ENCODE measurements at places on chromosomes 4 and X.

GRCh38 chrX:111445485-111445884 lies 33.5 kb upstream of the DCX start:
- peak; percentile 56 for DNase-seq

DNA sequence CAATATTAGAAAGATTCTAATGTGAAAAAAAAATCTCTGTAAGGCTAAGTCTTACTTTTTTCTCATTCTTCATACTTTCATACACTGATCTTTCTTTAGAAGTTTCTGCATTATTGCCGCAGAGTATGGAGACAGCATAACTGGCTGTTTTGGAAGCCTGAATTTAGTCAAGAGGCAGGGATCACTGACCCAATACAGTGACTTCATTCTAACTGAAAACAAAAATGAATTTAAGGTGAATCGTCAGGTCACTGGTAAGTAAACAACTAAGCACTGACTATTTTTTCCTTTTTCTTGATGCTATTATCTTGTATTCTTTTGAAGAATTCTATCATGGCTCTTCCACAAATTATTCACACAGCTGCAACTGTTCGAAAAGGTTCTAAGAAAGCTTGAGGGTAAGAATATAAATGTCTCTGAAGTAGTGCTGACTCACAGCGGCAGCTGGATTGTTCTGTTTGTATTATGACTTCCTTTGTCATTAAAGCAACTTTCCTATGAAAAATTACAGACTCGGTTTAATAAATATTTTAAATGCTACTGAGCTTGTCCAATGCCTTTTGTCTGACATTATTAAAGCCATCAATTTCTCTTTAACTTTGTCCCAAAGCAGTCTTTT lies 609.3 kb downstream of the FSTL5 start:
- peak; percentile 56 for DNase-seq

GRCh38 chr4:86688026-86688425 lies 93.9 kb downstream of the PTPN13 start:
- DNase-seq: no peak

DNA sequence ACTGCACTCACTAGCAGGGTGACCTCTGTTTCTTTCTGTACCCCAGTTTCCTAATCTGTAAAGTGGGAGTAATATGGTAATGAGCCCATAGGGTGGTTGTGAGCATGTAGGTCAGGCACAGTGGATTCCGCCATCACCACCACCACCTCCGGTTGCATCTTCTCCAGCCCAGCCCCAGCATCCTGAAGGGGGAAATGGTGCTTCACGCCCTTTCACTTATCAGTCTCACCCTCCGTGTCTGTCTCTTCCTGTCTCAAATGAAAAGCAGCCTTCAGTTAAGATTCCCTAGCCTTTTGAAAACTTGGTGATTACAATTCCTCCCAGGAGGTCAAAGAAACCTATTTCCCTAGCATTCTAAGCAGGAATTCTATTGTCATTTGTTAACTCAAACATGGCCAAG lies 16.9 kb upstream of the XPNPEP2 start:
- DNase-seq: no peak

DNA sequence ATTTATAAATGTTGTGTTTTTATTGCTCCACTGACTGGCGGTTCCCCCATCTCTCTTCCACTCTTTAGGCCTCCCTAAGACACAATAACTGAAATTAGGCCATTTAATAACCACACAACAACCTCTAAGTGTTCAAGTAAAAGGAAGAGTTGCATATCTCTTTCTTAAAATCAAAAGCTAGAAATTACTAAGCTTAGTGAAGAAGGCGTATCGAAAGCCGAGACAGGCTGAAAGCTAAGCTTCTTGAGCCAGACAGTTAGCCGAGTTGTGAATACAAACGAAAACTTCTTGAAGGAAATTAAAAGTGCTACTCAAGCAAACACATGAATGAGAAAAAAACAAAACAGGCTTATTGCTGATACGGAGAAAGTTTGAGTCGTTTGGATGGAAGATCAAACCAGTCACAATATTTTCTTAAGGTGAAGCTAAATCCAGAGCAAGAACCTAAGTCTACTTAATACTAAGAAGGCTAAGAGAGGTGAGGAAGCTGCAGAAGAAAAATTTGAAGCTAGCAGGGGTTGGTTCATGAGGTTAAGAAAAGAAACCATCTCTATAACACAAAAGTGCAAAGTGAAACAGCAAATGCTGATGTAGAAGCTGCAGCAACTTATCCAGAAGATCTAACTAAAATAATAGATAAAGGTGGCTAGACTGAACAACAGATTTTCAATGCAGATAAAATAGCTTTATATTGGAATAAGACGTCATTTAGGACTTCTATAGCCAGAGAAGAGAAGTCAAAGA lies 194.0 kb upstream of the TTC29 start:
- DNase-seq: no peak

- DNase-seq: peak; percentile 74
Observed at GRCh38 chr4:25172961-25173915, 13.0 kb upstream of the SEPSECS start.

GRCh38 chrX:63101879-63102620 lies 249.1 kb downstream of the SPIN4 start:
- DNase-seq: no peak

DNA sequence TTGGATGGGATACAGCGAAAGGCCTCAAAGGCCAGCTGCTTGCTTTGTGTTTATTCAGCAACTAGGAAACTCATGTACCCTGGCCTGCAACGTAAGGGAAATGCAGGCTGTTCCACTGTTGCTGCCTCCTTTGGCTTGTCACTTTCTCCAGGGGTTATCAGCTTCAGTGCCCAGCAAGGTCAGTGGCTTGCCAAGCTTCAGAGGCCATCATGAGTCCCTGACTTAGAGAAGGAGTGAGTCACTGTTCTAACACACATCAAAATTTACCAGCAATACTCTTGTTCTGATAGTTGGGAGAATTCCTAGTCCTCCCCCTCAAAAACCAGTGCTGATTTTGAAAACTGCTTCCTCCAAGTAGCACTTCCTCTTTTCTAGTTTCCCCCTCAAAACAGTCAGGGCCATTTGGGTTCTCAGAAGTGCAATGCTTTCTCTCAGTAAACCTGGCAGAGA lies 250.8 kb downstream of the ARHGAP24 start:
- DNase-seq: no peak

GRCh38 chr4:86718152-86718551 lies 124.0 kb downstream of the PTPN13 start:
- DNase-seq: no peak

- DNase-seq: peak; percentile 74
Observed at GRCh38 chr4:17013382-17014006, 115.0 kb upstream of the LDB2 start.

- DNase-seq: no peak
Observed at GRCh38 chr4:136395212-136395722, 1137.0 kb downstream of the PCDH18 start.

DNA sequence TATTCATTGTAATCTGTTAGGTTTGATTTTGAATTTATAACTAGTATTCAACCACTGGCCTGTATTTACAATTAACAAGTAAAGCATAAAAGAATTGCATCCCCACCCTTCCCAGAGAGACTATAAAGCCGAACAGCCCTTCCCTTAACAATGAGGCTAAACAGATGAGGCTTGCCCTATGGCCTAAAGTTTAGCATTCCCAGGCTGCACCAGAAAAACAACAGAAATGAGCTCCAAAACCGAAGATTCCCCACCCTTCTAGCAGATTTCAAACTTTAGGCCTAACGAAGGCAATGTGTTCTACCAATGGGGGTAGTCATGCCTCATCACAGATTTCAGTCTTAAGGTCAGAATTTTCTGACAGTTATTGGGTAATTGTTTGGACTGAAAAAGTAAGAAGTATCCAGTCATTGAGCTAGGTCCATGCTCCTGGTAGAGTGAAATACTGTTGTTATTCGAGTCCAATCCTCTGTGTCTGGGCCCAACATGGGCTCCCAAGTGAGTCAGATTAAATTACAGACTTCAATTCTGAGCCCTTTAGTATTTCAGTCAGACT lies 197.6 kb downstream of the ANTXR2 start:
- no peak for DNase-seq

DNA sequence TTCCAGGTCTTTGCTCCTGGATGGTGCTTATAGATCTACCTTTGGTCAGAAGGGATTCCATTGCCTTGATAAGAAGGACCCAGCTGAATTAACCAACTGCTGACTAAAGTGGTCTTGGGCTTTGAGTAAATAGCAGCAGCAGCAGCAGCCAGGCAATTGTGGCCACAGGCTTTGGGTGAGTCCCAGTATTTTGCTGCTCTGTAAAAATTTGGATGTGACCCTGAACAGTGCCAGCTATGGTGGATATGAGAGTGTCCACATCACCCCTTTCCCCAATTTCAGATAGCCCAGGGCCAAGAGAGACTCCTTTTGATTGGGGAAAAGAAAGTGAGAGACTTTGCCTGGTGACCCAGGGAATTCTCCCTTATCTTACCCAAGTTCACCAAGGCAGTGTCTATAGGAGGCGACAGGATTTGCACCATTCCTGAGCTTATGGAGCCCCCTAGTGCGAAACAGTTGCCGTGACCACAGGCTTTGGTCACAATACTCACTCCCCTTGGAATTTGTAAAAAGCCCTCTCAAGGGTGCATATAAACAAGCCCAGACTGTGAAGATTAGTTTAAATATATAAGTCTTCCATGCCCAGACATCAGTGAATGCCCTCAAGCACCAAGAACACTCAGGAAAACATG lies 518.0 kb downstream of the TMA16 start:
- peak; percentile 82 for DNase-seq

DNA sequence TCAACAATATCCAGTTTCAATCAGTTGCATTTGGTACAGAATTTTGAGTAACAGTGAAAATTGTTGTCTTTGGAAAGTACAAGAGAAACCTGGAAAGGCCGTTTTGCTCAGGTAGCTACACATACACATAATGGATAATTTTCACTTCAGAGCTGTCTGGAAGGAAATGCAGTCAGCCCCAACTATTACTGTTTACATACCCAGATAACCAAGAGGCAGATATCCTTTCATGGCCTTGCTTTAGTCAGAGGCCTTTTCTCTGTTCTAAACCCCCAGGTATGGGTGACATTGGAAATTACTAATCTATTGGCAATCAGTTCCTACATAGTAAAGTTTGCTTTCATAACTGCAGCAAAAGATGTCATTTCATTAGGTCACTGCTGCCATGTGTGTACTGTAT lies 244.9 kb upstream of the EMCN start:
- no peak for DNase-seq

DNA sequence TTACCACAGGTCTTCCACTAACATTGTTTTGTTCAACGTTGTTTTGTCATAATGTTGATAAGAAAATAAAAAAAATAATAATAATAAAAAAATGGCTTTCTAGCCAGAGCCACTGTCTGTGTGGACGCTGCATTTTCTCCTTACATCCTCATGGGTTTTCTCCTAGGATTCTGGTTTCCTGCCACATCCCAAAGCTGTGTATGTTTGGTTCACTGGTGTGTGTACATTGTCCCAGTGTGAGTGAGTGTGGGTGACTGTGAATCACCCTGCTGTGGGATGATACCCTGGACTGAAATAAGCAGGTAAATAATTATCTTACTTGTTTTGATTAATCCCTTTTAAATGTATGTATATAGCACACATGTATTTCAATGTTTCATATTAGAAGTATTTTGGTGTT lies 2154.4 kb upstream of the AGA start:
- DNase-seq: no peak

- DNase-seq: no peak
Observed at GRCh38 chrX:119015407-119016237, 41.2 kb downstream of the LONRF3 start.

DNA sequence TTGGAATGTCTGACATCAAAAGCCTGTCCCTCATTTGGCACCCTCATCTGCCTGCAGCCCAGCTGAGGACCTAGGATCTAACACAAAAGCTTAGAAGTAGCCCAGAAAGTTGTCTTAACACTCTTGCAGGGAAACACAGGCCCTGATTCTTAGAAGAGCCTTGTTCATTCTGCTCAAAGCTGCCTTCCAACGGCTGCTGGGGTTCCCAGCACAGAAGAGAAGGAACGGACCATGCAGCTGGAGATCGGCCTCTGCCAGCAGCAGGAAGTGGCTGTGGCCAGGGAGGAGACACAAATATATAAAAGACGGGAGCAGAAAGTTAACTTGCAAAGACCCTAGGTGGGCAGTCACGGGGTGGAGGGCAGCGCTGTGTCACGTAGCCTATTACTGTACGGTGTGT lies 20.4 kb downstream of the PRPS2 start:
- DNase-seq: no peak

- no peak for DNase-seq
Observed at GRCh38 chr4:113708250-113708649, 53.3 kb downstream of the CAMK2D start.

- DNase-seq: no peak
Observed at GRCh38 chr4:138646383-138646782, 369.2 kb upstream of the NOCT start.

DNA sequence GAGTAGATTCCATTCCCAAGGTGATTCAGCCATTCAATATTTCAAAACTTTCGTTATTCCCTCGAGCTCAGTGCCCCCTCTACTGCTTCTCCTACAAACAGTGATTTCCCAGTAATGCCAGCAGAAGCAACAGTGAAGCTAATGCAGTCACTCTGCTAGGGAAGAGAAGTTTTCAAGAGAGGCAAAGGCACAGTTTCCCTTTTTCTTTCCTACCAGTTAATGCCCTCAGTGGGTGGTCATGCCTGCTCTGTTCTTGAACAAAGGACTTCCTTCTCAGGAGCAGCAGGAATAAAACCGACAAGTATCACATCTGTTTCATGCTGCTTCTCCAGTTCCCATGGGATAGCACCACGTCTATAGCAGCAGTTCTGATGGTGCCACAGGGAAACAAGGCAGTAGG lies 317.2 kb downstream of the TENM3 start:
- DNase-seq: peak; percentile 97

DNA sequence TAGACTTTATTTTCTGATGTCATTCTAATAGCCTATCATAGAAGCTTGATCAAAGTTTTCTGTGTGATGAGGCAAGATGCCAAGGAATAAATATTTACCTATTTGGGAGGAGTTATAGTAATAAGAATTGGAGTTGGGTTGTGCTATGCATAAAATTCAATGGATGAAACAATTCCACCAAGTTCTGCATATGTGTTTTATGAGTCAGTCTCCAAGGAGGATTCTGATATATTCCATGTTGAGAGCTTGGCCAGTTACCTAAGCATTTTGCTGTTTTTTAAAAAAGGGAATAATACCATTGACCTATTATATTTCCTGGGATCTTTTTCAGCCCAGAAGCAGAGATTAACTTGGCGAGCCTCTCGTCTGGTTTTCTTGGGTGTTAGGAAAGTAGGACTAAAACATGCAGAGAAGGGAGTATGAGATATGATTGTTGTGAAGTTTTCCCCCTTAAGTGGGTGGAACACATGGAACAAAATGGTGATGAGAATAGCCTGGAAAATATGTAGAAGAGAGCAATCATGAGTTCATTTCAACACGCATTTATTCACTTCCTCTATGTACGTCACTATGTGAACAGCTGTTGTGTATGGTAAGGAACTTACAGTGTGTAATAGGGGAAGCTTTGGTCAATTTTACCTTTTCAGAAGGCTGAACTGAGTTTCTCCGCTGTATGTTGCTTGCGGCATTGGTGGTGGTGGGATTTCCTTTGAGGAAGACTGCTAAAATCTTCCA lies 39.2 kb downstream of the POLA1 start:
- DNase-seq: no peak

GRCh38 chrX:74248889-74249288 lies 55.1 kb upstream of the ZCCHC13 start:
- DNase-seq: no peak

Data from A673 (cell line).